AG09309 (cell line): ENCODE measurements at places on chromosomes 11 and 22.

DNA sequence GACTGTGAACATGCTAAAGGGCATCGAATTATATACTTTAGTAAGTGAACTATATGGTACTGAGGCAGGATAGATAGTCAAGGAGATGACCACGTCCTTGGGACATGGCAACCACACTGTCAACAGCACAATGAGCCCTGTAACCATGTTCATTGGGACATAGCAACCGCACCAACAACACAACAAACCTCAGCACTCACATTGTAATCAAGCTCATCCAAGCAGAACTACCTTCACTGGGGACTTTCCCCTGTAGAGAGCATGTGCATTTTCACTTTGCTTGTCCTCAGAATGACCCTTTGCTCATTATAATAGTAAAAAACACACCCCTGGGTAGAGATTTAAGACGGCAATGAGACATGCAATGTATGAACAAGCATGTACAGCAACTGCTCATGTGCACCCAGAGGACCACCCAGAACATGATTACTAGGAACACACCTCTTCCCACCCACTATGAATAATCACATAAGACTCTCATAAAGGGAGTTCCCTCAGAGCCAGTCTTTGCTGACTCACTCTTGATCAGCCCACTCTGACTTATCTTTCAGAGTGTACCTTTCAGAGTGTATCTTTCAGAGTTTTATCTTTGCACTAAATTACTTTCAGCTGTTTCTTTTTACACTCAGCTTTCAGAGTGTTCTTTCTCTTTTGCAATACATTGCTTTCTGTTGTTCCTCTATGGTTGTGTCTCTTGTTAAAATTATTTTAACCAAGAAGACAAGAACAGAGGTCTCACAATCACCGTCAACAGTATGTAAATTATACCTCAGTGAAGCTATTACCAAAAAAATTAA, 4.1 kb upstream of the PLAAT2 start:
- DNase-seq = peak; percentile 55

- DNase-seq = no peak
These were observed 106.7 kb downstream of the APIP start for GRCh38 chr11:34809191-34810106.

DNA sequence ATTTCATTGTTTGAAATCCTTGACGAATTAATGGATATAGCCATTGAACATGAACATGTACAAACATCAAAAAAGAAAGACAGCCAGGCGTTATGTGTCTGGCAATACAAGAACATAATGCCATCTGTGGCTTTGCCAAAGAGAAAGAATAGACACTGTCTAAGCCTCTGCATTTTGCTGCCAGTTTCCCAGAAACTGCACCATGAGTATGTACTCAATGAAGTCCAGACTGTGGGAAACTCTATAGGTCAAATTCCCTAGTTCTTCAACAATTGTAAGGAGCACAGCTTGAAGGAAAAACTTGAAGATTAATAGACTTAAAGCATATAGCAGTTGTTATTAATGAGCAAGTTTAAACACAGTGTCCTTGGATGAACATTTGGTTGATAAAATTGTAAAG, 71.3 kb downstream of the BBOX1 start:
- no peak for DNase-seq

- no peak for DNase-seq
These were observed 13.5 kb downstream of the DTX4 start for GRCh38 chr11:59185386-59185945.

GRCh38 chr11:75534259-75535069, 8.7 kb upstream of the GDPD5 start:
- DNase-seq = no peak

- no peak for DNase-seq
These were observed 108.9 kb upstream of the DDI1 start for GRCh38 chr11:103927535-103927934.

GRCh38 chr22:42869463-42869862, 12.4 kb upstream of the ARFGAP3 start:
- DNase-seq = no peak

- DNase-seq = peak; percentile 34
These were observed 248.8 kb downstream of the RAB38 start for GRCh38 chr11:87926250-87926970.

- no peak for DNase-seq
These were observed 37.1 kb upstream of the EHF start for GRCh38 chr11:34583818-34584217.

DNA sequence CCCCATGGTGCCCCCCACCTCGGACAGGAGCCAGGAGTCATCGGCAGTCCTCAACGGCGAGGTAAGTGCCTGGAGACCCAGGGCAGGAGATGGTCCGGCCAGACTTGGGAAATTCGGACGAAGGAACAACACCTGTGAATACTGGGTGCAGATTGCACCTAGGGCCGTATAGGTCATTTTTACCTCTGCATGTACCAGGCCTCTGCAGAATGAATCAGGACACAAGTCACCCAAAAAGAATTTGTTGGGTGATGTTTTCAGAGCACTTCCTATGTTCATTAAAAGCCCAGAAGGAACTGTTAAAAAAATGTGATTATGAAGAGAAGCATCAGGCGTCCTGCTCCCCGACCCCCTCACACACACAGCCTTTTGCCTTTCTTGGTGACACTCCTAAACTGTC, 93.9 kb downstream of the C11orf91 start:
- no peak for DNase-seq

DNA sequence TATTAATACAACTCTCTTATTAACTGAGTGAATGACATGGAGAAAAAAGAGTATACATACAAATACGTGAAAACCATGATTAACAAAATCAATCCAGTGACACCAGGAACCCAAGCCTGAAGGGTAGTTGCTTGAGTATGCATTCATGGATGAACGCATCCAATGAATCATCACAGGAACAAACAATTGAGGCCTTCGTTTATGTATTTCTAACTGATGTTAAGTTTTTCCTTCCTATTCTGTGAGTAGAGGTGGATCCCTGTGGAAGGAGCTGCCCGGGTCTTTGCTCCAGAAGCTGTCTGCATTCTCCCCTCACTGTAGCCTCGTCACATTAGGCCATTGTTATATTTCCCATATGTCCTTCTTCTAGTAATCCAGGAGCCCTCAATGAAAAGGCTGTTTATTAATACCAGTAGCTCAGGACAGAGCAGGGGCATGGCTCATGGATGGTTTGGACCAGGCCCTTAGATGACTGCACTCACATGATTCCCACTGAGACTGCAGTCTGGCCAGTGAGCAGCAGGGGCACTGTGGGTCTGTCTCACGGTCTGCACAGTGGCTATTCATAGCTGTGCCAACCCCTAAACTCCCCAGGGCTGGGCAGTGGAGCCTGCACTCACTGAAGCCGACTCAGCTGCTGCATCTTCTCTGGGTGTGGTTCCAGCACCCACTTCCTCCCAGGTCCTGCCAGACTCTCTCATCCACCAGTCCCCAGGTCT, 128.1 kb upstream of the TOP3B start:
- DNase-seq = peak; percentile 20

DNA sequence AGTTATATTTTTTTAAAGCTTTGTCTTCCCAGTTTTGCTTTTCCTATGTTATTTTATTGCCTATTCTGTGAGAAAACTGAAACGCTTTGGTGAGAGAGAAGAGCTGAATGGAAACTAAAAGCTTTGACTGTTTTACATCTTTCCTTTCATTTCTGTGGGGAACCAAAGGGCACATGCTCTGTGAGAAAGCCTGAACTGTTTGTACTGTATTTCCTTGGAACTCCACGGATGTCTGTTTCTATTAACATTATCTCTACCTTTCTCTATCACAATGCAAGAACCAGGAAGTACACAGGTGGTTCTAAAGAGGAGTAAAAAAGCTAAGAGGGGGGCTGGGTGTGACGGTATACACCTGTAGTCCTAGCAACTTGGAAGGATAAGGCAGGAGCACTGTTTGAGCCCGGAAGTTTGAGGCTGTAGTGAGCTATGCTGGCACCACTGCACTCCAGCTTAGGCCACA, 43.8 kb downstream of the CELF1 start:
- DNase-seq = no peak

GRCh38 chr22:24504956-24505736, 10.0 kb downstream of the UPB1 start:
- no peak for DNase-seq

GRCh38 chr11:67671211-67671520, 3.3 kb downstream of the ALDH3B2 start:
- DNase-seq = no peak

DNA sequence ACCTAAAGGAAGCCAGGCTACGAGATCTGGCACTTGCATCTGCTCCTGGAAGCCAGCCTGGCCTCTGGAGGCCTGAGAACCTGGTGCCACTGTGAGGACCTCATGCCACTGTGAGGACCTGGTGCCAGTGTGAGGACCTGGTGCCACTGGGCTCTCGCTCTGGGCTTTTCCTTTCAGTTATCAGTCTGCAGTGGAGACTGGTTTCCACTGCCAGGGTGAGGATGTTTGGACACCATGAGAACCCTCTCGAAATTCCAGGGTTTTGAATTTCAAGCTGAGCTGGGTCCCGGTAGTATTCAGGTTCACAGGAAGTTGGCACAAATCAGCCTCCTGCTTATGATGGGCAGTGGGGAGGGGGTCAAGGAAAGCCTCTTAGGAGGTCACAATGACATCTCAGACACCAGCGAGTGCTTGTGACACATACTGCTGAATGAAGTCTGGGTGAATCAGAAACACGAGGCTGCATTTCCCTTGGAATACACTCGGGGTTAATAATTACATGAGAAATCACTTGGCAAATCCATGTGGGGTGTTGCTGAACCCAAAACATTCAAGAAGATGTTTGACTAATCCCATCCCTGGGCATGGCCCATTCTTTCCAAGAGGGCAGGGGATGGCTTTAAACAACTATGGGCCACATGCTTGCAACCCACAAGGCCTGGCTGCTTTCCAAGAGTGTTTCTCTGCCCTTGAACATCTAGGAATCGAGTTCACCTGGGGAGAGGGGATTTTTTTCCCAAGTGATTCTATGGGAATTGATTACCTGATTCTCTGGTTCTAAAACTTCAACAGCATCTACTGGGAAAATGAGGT, 60.2 kb downstream of the LINC01488 start:
- no peak for DNase-seq

DNA sequence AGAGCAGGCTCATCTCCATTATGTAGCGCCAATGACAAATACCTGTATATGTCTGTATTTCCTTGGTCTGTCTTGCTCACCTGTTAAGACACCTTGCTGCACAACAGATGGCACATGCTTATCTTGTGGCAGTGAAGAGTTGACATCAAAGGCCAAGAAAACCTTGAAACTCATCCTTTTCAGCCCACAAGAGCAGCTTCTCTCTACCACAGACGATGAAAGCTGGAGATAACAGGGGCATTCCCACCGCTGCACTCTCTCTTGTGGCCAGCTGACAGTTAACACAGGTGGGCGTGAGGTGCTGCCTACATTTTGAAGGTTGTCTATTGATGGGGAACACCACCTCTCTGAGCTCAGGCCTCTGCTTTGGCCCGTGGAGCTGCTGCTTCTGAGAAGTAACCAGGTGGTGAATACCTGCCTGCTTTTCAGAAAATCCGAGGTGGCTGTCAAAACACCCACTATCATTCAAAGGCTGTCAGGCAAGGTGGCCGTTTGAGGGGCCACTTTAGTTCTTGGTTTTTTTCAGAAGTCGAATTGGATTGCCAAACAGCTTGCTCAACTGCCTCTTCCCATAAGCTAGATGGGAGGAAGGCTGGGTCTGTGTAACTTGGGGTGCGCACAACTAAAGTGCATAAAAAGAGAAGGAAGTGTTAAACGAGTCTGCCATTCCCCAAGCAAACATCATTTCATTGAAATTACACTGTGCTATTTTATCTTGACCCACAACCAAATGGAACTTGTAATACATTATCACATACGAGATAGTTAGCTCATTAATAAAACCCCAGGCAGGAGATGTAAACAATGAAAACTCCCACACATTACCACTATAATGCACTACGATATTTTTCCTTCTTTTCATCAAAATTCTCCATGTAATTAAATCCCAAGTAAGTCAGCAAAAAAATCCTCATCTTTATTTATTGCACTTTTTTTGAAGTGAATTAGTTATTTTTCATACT, 87.1 kb upstream of the RAG2 start:
- DNase-seq = no peak

DNA sequence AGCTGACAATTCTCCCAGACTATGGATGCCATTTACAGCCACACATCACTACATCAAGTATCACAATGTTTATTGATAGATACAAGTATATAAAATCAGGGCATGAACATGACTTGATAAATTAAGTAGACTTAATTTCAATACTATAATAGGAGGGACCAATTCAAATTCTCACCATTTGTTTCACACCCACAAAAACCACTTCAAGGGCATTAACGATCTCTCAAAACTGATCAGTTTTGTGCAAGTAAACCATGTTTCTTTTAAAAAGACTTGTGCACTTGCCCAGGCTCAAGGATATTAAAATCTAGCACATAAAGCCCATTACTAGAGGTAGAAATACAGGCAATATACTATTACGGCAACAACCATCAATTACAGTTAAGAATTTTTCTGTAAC, 11.7 kb downstream of the EIF4G2 start:
- no peak for DNase-seq

DNA sequence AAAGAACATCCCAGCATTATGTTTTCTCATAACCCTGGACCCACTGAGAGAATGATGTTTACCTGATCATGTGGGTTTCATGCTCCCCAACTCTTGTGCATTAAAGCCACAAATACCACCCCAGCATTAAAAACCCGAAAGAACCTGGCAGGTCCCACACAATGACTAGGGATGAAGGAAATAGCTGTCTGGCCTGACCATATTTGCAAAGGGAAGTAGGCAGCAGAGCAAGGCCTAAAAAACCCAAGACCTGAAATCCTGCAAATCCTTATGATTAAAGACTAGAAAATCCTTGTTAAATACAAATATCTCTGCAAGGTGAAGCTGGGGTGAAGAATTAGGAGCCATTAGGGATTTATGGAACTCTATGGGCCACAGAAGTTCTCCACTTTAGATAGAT, 23.7 kb downstream of the PAK1 start:
- no peak for DNase-seq

GRCh38 chr11:68932358-68932757, 28.7 kb downstream of the IGHMBP2 start:
- DNase-seq = no peak

- no peak for DNase-seq
These were observed 148.7 kb upstream of the PGR start for GRCh38 chr11:101278286-101278685.

GRCh38 chr22:24695561-24696511, 78.7 kb downstream of the PIWIL3 start:
- no peak for DNase-seq

DNA sequence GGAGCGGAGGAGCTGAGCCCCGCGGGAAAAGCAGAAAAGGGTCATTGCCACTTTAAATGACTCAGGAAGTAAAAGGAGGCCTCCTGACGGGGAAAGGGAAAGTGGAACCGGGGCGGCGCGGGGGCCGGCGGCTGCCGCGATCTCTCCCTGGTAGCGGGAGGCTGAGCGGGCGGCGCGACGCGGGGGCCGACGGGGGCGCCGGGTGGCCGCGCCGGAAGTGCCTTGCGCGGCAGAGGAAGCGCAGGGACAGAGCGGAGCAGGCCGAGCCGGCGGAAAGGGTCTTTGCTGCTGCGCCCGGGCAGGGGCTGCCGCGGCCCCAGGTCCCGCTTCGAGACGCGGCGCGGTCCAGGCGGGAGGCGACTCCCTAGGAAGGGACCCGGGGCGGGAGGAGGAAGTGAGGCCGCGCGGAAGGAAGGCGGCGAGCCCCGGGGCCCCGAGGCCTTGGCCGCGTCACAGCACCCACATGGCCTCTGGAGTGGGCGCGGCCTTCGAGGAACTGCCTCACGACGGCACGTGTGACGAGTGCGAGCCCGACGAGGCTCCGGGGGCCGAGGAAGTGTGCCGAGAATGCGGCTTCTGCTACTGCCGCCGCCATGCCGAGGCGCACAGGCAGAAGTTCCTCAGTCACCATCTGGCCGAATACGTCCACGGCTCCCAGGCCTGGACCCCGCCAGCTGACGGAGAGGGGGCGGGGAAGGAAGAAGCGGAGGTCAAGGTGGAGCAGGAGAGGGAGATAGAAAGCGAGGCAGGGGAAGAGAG, at the start of gene TRIM44:
TRIM44 (plus strand) TSS at position 127 of the 759 bp plus-strand sequence; CDS start at position 464, 337 bp downstream.
- peak; percentile 37 for DNase-seq
